GOT3 (cell line): ENCODE measurements at places on chromosomes 12 and 14.

- no peak for DNase-seq
Measured at GRCh38 chr14:80605536-80605935, 336.0 kb downstream of the CEP128 start.

GRCh38 chr12:45721369-45721768 lies 8.1 kb upstream of the ARID2 start:
- no peak for DNase-seq

- DNase-seq: peak; percentile 4
Measured at GRCh38 chr14:90419200-90419599, 22.4 kb downstream of the CALM1 start.

DNA sequence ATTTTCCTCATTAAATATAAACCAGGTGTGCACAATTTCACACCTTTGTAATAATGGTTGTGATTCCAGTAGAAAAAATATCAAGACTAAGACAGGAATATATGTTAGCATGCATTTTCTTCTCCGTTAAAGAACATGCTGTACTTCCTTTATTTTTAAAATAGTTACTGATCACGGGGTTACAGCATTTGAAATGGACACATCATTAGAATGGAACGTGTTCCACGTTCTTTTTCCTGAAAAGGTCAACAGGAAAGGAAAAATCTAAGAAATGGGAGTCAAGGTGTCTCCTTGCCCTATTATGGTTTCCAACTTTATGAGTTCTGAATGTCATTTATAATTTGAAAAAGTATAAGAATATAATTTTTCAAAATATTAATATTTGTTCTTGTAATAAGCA lies 1325.7 kb downstream of the SLC16A7 start:
- no peak for DNase-seq

- DNase-seq: no peak
Measured at GRCh38 chr14:64502456-64502855, 1.2 kb downstream of the ZBTB25 start.

DNA sequence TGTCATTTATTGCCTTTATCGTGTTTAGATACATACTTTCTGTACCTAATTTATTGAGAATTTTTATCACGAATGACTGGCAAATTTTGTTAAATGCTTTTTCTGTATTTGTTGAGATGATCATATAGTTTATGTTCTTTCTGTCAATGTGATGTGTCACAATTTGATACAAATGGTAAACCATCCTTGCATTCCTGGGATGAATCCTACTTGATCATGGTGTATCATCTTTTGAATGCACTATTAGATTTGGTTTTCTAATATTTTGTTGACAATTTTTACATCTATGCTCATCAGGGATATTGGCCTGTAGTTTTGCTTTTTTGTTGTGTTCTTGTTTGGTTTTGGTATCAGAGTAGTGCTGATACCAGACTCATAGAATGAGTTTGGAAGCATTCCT lies 185.1 kb downstream of the NUBPL start:
- no peak for DNase-seq

DNA sequence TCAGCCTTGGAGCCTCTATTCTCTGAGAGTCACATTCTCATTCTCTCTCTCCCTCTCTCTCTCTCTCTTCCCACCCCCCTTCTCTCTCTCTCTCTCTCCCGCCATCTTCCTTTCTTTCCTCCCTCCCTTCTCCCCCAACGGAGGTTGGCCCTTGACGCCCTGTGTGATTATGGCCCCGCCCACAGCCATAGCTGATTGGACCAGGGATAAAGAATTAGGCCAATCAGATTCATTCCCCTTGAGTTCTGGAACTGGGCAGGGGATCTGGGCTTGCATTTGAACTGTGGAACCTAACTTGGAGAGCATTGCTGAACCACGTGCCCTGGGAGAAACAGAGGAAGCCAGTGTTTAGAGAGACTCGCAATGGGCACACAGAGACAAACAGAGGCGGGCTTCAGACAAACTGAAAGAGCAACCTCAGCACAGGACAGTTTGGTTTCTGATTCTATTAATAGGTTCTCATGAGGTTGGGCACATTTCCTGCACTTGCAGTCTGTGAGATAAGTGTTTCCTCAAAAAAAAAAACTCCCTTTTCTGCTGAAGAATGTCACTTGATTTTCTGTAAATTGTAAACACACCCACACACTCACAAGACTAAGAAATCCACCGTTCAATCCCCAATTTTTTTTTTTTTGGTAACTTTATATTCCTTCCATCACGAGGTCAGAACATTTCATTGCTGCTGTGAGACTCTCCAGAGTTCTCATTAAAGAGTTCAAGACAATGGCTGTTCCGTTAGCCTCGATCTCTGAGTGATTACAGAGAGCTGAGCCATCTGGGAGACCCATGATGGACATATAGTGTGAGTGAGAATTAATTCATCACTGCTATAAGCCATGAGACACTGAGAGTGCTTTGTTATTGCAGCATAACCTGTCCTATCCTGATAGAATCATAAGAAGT lies 3.5 kb upstream of the P2RX7 start:
- no peak for DNase-seq

DNA sequence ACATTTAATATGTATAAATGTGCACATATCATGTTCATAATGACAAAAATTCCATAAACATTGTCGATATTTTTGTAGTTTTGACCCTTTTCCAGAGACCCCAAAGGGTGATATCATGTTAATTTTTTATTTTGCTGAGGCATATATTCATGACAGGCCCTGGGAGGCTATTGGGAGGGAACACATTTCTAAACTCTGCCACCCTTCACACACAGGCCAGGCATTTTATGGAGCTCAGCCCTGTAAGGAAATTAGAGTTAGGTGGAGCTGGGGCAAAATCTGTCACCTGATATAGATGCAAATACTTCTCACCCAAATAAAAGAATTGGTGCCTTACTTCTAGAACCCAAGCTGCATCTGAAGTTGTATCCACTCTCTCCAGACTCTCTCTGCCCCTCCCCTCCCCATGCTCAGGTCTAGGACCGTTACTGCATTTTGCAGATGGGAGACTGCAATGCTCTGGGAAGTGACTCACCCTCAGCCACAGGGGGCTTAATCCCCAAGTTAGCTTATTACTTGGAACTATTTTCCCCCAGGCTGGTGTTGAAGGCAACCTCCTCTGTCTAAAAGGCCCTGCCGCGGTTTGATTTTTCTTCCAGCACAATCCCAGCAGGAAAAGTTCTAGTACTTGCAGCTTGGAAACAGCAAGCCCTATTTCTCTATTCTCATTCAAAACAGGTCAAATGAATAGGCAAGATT lies 238.9 kb downstream of the EMP1 start:
- no peak for DNase-seq

DNA sequence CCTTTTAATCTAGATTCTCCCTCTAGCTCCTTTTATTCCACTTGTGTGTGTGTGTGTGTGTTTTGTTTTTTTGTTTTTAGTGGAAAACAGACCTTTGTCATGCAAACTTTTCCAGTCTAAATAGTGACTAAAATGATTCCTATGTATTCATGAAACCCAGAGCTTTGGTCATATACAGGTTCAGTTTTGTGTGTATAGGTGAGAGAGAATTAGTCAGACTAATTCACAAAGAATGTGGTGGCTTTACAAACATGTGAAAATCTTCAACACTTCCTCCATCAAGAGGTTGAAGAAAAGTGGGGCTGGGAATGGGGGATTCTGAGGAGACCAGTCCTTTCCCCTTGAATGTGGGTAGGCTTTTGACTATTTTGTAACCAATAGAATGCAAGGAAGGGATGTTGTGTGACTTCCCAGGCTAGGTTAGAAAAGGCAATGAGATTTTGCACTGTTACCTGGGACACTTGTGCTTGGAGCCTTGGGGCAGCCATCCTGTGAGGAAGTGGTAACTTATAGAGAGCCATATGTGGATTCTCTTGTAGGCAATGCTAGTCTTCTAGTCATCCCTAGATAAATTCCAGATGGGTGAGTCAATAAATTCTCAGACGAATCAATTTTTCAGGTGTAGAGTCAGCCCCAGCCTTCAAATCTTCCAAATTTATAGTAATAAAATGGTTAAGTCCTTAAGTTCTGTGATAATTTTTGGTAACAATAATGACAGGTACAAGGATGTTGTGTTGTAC lies 236.1 kb downstream of the CEP128 start:
- no peak for DNase-seq

- peak; percentile 36 for DNase-seq
Measured at GRCh38 chr12:55847603-55848291, 5.0 kb upstream of the MMP19 start.

- no peak for DNase-seq
Measured at GRCh38 chr14:89239023-89239422, 178.0 kb downstream of the FOXN3 start.

DNA sequence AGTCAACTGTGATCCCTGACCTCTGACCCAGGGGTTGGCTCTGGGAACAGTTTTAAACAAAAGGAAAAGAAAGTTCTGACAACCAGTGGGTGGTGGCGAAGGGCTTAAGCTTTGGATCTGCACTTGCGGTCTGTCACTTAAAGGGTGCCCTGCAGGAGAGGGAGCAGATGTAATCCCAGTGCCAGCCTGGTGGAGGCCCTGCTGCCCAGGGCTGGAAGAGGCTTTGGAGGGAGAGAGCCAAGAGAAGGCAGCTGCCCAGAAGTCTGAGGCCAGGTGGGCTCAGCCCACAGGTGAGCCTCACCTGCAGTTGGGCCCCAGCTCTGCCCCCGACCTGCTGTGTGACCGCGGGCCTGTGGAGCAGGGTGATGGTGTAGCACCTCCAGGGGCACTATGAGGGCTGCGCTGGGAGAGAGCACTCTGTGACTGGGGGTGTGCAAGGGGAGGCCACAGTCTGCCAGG lies 19.1 kb downstream of the SH2B3 start:
- no peak for DNase-seq

- no peak for DNase-seq
Measured at GRCh38 chr14:21039585-21040369, 2.4 kb upstream of the RNASE7 start.

- DNase-seq: no peak
Measured at GRCh38 chr12:24853094-24853493, 95.8 kb downstream of the BCAT1 start.

DNA sequence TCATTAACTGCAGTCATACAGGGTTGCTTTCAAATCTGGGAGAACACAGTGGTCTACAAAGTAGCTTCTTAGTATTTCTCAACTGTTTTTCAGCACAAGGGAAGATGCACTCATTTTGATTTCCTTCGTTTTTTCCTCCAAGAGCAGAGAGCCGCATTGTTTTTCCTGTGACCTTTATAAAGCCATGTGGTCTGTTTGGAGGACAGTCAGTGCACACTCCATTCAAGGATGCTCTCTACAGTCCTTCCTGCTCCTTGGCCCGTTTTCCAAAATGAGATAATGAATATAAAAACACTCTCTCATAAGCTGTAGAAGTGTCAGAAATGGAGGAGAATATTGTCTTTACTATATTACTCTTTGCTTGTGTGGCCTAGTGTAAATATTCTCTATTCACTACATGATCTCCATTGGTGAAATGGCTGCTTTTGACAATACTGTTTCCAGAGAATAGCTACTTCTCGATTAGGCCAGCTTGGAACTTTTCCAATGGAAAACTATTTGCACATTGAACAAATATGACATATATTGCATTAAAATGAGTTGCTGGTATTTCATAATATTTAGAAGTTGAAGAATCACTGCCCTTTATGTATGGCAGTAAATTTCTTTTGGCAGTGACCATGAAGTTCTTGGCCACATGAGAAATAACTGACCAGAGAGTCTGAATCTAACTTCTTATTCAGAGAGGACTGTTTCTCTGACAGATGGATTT lies 393.1 kb upstream of the RGS6 start:
- no peak for DNase-seq

DNA sequence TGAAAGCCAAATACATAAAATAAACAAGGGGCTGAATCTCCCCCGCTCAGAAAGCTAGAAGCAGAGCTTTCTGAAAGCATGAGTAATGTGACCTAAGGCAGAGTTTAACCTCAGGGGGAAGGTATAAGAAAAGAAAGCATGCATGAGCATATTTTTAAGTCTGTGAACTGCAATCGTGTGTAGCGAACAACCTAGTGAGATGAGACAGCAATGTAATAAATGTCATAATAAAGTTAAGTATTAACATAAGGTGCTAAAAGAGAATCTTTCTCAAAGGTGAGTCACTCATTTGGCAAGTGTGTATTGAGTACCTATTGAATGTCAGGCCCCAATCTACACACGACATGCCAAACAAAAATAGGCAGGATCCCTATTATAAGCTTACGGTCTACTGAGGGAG lies 14.2 kb upstream of the WDR20 start:
- DNase-seq: no peak
